NCI-H1092 (cell line): ENCODE measurements at places on chromosomes 3 and 15.

GRCh38 chr3:138284079-138284478, 45.6 kb downstream of the NME9 start:
- DNase-seq, result no peak

- DNase-seq, result no peak
Observed at GRCh38 chr3:1775321-1775720, 323.3 kb upstream of the CNTN4 start.

DNA sequence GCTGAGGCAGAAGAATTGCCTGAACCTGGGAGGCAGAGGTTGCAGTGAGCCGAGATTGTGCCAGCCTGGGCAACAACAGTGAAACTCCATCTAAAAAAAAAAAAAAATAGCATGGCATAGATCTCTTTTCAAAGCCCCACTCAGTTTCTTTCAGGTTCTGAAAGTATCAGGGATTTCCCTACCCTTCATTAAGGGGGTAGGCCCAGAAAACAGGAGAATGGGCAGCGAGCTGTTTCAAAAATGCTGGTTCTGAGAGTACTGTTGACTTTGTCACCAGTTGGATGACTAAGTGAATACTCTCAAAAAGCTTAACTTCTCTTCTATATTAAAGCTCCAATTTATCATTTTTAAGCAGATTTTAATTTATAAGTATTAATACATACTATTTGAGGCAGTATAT, 72.8 kb downstream of the ARHGAP31 start:
- no peak for DNase-seq

GRCh38 chr3:150930839-150931238, 25.6 kb upstream of the MINDY4B start:
- no peak for DNase-seq

GRCh38 chr3:112489674-112490479, 9.4 kb downstream of the BTLA start:
- no peak for DNase-seq

DNA sequence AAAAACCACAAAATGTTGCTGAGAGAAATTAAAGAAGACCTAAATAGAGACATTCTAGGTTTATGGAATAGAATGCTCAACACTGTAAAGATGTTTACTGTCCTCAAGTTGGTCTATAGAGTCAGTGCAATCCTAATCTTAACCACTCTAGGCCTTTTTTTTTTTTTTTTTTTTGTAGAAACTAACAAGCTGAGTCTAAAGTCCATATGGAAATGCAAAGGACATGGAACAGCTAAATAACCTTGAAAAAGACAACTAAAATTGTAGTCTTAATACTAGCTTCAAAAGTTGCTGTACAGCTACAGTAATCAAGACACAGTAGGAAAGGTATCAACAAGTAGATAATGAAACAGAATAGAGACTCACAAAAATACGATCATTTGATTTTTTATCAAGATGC, 32.9 kb downstream of the CDV3 start:
- no peak for DNase-seq
